Head of caudate nucleus (tissue), 42 donors: ENCODE measurements at places on chromosomes 3 and 15.

- no peak for DNase-seq
These were observed 33.4 kb upstream of the CRBN start for GRCh38 chr3:3212781-3213440.

DNA sequence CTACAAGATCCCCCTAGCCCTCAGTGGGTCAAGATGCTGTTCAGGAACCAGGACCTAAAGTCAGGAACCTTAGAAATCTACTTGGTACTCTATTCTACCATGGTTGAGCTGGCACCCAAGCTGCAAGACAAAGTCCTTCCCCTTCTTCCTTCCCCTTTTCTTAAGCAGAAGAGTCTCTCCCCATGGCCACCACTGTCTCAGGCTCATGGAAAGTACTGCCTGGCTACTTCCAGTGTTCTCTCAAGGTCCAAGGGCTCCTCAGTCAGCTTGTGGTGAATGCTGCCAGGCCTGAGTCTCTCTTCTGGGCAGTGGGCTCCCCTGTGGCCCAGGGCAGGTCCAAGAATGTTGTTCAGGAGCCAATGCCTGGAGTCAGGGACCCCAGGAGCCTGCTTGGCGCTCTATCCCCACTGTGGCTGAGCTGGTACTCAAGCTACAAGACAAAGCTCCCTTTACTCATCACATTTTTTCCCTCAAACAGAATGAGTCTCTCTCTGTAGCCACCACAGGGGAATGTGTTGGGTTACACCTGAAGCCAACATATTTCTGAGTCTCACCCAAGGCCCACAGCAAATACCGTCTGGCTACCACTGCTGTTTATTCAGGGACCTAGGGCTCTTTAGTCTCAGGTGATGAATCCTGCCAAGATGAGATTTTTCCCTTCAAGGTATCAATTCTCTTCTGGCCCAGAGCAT, 18.1 kb upstream of the SLC27A2 start:
- no peak for DNase-seq

- DNase-seq = no peak
These were observed 168.4 kb upstream of the ARRDC4 start for GRCh38 chr15:97791824-97792792.

DNA sequence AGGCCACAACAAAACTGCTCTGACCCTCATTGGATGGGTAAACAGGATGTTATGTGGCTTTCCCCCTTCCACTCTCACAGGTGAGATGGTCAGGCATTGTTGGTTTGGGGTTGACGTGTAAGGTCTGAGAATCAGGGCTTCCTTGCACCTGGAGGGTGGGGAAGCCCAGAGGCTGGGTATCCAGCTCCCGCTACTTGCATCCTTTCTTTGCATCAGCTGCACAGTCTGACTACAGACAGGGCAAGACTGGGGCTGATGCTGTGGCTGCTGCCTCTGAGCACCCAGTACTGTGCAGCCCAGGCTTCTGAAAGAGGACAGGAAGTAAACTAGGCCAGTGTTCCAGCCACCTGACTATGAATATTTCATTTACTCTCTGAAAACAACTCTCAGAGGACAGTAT, 58.0 kb upstream of the ATP2B2 start:
- DNase-seq = no peak

DNA sequence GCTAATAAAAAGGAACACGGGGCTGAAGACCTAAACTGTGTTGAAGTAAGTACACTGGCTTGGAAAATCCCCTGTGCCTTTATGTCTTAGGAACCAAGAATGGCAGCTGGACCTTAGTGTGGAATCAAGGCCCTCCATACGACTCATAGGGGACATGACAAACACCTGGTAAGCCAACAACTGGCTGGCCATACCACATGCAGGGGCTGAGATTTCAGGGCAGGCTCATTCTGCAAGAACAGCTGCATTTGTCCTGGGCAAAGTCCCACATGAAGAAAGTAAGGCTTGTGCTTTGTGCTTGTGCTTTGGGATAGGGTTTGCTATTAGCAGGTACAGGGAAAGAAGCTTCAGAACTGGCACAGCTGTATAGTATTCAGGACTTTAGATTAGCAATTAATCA, 18.0 kb downstream of the ETV5 start:
- DNase-seq = no peak

DNA sequence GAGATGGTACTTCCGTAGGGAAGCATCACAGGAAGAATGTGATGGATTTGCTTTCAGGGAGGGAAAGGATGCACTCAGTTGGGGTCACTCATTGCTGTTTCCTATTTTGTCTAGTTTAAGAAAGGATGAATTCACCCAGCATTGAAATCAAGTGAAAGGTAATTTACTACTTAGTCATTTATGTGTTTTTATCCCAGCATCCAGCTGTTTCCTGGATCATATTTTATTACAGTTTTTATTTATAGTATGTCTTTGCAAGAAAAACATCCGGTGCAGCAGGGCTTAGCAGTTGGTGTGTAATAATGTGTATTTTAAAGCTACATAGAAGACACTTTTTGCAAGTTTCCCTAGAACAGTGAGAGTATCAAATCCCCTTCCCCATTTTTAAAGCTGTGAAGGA, 37.4 kb upstream of the GOLGA8B start:
- no peak for DNase-seq
